Fibroblast of mammary gland (primary cell): ENCODE measurements at places on chromosomes 3 and 15.
A peak's percentile ranks its signal among the peaks of the same experiment; 100 is the strongest.

DNA sequence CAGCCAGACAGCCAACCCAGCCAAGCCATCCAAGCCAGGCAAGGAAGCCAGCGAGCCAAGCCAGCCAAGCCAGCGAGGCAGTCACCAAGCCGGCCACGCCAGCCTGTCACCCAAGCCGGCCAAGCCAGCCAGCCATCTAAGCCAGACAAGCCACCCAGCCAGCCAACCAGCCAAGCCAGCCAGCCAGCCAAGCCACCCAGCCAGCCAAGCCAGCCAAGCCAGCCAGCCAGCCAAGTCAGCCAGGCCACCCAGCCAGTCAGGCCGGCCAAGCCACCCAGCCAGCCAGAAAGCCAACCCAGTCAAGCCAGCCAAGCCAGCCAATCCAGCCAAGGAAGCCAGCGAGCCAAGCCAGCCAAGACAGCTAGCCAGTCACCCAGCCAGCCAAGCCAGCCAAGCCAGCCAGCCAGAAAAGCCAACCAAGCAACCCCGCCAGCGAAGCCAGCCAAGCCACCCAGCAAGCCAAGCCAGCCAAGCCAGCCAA lies 201.2 kb downstream of the GOLGA6L6 start:
- DNase-seq, result no peak

DNA sequence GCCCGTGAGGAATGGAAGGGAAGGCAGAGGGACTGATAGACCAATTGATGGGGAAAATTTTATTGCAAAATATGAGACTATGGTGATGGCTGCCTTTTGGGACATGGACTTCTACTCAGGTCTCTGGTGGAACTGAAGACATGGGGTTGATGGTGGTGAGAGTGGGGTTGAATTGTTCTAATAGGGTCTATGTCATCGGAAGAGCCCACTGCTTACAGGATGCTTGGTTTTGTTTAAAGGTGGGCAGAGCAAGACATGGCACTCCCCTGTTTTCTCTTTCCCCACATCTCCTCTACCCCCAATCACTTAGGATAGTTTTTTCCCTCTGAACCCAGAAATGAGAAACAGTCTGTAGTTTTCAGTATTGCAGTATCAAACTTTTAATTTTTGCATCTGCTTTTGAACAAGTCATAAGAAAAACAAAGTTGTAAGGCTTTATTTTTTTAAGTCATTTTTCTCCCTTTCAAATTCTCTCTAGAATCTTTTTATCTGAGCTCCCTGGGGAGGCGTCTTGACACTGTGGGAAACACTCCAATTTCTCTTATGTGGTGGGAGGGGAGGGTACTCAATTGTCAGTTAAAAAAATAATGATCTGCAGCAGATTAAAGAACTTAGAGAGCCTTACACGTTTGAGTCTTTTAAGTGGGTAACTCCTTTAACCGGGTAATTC lies 276.2 kb upstream of the TBC1D5 start:
- no peak for DNase-seq

DNA sequence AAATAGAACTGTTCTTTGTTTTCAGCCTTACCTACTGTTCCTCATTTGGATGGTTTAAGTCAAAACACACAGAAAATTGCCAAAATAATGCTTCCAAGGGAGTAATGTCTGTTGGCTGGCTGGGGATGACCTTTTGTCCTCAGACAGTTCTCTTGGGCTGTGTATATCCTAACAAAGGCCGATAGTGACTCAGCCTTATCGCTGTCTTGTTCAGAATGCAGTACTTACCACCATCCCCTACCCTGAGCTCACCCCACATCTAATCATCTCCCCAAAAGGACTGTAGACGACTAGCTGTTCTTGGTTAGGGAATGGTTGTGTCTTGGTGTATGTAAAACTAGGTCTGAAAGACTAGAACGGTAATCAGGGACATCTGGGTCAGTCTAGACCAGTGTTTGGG lies 35.0 kb downstream of the RAB11A start:
- DNase-seq, result peak; percentile 18

GRCh38 chr3:72044231-72044855 lies 259.4 kb upstream of the PROK2 start:
- peak; percentile 32 for DNase-seq

GRCh38 chr15:96264801-96265515 lies 65.5 kb upstream of the NR2F2 start:
- no peak for DNase-seq

- DNase-seq, result no peak
Observed at GRCh38 chr3:3589715-3590130, 209.5 kb upstream of the LRRN1 start.

GRCh38 chr3:9946112-9947024 lies 5.8 kb downstream of the PRRT3 start:
- DNase-seq, result peak; percentile 86

GRCh38 chr3:158925021-158925420 lies 123.2 kb downstream of the MFSD1 start:
- no peak for DNase-seq

GRCh38 chr3:188431040-188431439 lies 277.1 kb downstream of the LPP start:
- DNase-seq, result no peak

DNA sequence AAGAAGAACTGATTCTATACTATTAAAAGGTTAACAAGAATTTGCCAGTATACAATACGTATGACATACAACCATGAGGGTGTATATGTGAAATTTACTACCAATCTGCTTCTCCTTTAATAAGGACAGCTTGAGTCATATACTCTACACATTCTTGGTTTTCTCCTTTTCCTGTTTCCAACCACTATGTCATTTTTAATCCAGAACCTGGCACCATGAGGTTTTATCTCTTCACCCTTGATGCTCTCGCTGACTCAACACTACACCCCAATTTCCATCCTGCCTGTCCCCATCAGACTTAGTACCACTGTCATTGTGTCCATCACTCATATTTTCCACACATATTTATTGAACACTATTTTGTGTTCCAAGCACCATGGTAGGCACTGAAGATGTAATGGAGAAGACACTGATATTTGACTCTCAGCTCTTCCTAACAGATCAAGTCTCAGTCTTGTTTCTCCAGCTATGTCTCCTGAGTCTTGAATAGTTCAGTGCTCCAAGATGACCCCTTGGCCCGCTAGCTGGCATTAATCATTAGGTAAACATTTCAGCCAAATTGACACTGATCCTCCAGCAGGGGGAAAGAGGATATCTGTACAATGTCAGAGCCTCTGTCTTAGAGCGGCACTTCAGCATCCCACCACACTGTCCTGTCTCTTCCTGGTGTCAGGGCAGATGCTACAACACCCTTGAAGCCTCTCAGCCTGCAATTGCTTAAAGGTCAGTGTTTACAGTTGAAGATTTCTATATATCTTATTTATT lies 11.2 kb upstream of the COL8A1 start:
- peak; percentile 50 for DNase-seq

DNA sequence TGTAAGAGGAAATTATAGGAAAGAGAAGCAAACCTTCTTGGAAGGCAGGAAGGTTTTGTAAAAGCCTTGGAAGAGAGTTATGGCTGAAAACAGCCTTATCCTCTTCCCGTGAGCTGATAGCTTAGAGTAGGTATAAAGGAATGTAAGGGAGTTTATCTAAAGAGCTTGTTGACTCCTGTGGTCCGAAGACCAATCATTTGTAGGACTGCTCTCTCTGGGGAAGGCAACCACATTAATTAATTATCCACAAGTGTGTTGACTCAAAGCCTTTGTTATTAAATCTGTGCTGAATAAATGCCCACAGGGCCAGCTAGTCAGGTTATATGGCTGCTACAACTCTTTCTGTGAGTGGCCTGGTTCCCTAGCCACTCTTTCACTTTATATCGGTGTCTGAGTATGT lies 452.1 kb upstream of the RASGRP1 start:
- DNase-seq, result peak; percentile 79

DNA sequence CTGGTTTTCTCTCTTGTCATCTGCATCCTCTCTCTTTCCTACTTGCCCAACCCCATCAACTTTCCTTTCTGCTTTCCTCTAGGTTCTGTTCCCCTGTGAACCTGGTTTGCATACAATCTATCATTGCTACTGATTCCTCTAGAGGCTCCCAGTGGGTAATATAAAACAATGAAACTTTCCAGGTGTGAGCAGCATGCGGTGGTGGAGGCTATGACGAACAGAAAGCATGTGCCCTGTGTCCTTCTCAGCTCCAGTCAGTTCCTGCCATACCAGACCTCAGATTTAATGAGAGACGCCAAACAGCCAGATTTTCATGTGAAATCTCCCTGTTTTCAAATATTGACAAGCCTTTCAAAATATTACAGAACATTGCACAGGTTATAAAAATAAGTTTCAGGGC lies 3.5 kb upstream of the ACAP2 start:
- DNase-seq, result no peak

- DNase-seq, result no peak
Observed at GRCh38 chr15:40854161-40854560, 10.3 kb downstream of the SPINT1 start.

DNA sequence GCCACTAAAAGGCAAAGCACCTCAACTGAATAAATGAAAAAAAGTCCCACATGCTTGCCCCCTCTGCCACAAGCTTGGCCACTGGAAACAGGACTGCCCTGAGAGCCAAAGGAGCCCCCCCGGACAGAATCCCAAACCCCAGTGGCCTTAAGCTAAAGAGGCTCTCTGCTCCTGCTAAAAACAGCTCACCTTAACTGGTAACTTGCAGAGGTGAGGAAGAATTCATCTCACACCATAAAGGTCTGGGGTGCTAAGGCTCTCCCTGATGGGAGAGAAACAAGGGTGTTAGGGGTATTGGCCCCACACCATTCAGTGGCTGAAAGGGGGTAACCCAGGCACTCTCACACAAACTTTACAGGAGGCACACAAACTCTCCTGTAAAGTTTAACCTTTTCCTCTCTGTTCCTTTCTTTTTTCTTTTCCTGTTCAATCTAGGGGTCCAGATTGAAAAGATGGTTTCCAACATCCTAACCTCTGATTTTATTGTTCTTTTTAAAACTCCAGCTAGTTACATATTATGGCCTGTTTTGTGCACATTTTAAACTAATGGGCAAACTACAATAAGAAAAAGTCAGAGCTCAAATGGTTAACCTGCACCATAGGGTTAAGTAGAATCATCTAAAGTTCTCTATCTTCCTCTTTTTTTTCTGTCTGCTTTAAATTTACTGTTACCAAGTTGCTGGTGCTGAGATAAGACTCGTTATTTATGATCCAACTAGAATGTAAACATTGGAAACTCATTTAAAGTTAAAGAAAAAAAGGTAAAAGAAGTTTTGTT lies 19.9 kb downstream of the TRANK1 start:
- DNase-seq, result no peak
